Osteoblast (primary cell): ENCODE measurements at places on chromosomes 12 and 14. TPM values are rescaled to one million over a fixed set of nuclear protein-coding genes. Genes with fewer than 3 reads are reported as not detected.
A peak's percentile ranks its signal among the peaks of the same experiment; 100 is the strongest.

DNA sequence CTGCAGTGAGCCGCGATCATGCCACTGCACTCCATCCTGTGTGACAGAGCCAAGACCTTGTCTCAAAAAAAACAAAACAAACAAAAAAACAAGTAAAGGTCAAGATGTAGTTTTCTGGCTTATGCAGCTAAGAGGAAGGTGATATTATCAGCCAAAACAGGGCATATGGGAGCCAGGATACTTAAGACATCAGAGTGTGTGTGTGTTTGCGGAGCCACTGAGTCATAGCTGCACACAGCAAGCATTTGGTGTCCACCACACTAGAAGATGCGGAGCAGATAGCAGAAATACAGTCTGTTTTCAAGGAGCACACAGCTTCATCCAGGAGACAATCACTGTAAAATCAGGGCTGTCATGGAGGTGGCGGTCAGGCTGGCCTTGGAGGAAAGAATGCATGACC, 72.6 kb upstream of the REP15 start:
- no peak for DNase-seq
- H3K4me3 ChIP-seq, result no peak overlapping the region
- peaks cover 77% of the 10 kb centered on the region for H3K4me1 ChIP-seq
- H3K36me3 ChIP-seq, result no peaks in the 10 kb centered on the region
- no peaks in the 10 kb centered on the region for H3K27me3 ChIP-seq

DNA sequence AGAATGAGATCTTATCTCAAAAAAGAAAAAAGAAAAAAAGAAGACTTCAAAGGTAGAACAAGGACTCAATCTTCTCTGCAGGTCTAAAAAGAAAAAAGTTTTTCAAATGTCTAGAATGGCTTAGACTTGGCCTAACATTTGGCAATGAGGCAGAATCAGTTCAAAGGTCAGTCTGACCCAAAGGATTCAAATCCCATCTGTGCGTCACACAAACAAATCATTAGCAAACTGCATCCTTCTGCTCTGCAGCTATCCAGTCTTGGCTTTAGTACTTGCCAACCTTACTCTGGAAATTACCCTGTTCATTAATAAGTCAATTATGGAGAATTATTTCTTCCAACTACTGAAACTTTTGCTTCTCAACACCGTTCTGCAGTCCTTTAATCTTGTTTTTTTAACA, 3.1 kb downstream of the YAF2 start:
- no peak overlapping the region for H3K27ac ChIP-seq
- no peak for DNase-seq
- H3K27me3 ChIP-seq, result no peaks in the 10 kb centered on the region
- no peak overlapping the region for H3K4me3 ChIP-seq
- peaks cover 17% of the 10 kb centered on the region for H3K36me3 ChIP-seq
- peaks cover 29% of the 10 kb centered on the region for H3K4me1 ChIP-seq

DNA sequence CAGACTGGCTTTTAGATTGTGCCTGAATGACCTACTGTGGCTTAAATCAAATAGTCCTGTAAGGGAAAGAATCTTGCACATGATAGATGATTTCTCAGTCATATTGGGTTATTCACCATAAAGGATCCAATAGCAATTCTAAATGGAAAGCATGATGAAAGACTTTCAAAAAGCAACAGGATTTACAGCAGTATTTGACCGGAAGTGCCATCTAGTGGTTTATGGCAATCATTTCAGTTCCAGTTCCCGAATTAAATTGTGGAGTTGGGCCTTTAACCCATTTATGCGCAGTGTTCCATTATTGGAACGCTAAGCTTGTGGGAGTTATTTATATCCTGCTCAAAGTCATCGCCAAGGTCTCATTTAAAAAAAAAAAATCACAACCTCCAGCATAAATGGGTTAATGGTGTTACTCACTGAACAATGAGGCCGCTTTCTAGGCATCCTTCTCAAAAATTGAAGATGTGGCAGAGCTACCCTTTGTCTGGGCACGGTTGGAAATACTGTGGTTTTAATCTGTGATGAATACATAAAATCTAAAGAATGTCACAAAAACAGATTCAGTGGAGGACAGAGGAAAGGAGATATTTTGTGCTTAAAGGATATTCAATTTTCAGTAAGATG, 60.8 kb upstream of the REP15 start:
- no peak overlapping the region for H3K4me3 ChIP-seq
- peak overlapping the region; percentile 49 for H3K27ac ChIP-seq
- H3K36me3 ChIP-seq, result peaks cover 18% of the 10 kb centered on the region
- peaks cover 18% of the 10 kb centered on the region for H3K4me1 ChIP-seq
- no peaks in the 10 kb centered on the region for H3K27me3 ChIP-seq

GRCh38 chr14:39568809-39569538, 136.7 kb upstream of the FBXO33 start:
- no peak overlapping the region for H3K4me3 ChIP-seq
- H3K4me1 ChIP-seq, result no peaks in the 10 kb centered on the region
- no peak overlapping the region for H3K27ac ChIP-seq
- no peak for DNase-seq
- no peaks in the 10 kb centered on the region for H3K27me3 ChIP-seq
- no peaks in the 10 kb centered on the region for H3K36me3 ChIP-seq

- DNase-seq, result no peak
- H3K27ac ChIP-seq, result no peak overlapping the region
- no peak overlapping the region for H3K4me3 ChIP-seq
- H3K4me1 ChIP-seq, result no peaks in the 10 kb centered on the region
- H3K27me3 ChIP-seq, result no peaks in the 10 kb centered on the region
These were observed 79.1 kb upstream of the EEA1 start for GRCh38 chr12:93008044-93008778.

GRCh38 chr12:28711421-28711820, 437.7 kb upstream of the FAR2 start:
- H3K27me3 ChIP-seq, result no peaks in the 10 kb centered on the region
- peak; percentile 6 for DNase-seq
- no peaks in the 10 kb centered on the region for H3K36me3 ChIP-seq
- no peak overlapping the region for H3K27ac ChIP-seq

- no peak overlapping the region for H3K27ac ChIP-seq
- no peaks in the 10 kb centered on the region for H3K27me3 ChIP-seq
- H3K36me3 ChIP-seq, result no peaks in the 10 kb centered on the region
- H3K4me1 ChIP-seq, result no peaks in the 10 kb centered on the region
- no peak for DNase-seq
These were observed 273.9 kb upstream of the MIS18BP1 start for GRCh38 chr14:45526715-45527549.

DNA sequence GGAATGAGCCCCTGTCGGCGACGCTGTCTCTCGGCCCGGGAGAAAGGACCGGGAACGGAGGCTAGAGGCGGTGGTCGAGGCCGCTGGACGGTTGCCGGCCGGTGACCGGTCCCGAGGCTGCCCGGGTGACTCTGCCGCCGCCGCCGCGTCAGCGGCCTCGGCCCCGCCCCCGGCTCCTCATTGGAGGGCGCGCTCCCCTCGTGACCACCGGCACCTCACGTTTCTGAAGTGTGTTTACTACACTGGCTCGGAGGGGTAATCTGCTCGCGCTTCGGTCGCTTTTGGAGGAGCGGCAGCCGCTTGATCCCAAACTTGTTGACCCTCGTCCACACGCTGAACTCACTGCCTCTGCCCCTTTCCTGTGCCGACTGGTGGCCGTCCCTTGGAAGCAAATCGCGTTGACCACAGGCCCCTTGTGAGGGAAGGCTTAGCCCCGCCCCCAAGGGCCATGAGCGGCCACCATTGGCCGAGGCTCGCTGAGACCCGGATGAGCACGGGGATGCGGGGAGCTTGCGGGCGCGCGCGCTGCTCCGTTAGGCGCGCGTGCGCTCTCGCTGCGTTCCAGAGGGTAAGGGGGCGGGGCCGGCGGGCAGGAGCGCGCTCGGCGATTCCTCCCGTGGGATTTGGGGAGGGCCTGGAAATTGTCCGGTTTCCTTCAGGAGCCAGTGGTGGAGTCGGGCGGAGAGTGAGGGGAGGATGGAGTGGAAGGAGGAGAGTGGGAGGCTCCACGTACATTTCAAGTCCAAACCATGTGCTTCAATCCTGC, at the start of gene CRY1:
Gene CRY1, minus strand, starts transcription at position 133 of the 766 bp plus-strand sequence. CDS start 588 bp downstream, outside the sequence.
- DNase-seq, result peak; percentile 96
- H3K4me1 ChIP-seq, result peaks cover 18% of the 10 kb centered on the region
- no peaks in the 10 kb centered on the region for H3K36me3 ChIP-seq
- peak within 1 kb of the TSS; percentile 91 for H3K4me3 ChIP-seq

DNA sequence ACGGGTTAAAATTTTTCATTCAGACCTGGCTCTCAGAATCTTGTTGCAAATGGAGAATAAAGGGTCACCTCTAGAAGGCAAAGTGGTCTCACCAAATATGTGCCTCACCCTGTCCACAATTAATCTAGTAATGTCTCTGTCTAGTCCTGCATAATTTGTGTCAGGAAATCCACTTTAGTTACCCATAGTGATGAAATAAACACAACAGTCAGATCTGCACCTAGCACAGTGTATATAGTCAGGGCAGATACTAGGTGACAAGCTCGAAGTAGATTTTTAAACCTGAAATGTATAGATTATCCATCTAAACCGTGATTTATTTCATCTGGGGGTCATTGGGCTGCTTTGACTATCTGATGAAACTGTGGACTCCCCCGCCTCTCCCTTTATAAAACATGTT, 15.9 kb upstream of the FLVCR2 start:
- no peaks in the 10 kb centered on the region for H3K36me3 ChIP-seq
- H3K4me1 ChIP-seq, result peaks cover 3% of the 10 kb centered on the region
- H3K27me3 ChIP-seq, result peaks cover 20% of the 10 kb centered on the region
- no peak overlapping the region for H3K27ac ChIP-seq

DNA sequence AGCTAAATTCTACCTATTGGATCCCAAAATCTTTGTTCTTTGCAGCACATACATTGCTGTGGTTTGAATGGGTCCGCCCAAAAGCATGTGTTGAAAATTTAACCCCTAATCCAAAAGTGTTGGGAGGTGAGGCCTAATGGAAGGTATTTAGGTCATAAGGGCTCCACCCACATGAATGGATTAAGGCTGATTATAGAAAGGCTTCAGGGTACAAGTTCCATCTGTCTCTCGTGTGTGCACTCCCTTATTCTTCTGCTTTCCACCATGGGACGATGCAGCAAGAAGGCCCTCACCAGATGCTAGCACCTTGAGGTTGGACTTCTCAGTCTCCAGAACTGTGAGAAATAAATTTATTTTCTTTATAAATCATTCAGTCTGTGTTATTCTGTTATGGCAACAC, 190.9 kb downstream of the SOX5 start:
- H3K4me3 ChIP-seq, result no peak overlapping the region
- H3K27me3 ChIP-seq, result no peaks in the 10 kb centered on the region
- no peaks in the 10 kb centered on the region for H3K4me1 ChIP-seq
- H3K36me3 ChIP-seq, result no peaks in the 10 kb centered on the region
- DNase-seq, result no peak

DNA sequence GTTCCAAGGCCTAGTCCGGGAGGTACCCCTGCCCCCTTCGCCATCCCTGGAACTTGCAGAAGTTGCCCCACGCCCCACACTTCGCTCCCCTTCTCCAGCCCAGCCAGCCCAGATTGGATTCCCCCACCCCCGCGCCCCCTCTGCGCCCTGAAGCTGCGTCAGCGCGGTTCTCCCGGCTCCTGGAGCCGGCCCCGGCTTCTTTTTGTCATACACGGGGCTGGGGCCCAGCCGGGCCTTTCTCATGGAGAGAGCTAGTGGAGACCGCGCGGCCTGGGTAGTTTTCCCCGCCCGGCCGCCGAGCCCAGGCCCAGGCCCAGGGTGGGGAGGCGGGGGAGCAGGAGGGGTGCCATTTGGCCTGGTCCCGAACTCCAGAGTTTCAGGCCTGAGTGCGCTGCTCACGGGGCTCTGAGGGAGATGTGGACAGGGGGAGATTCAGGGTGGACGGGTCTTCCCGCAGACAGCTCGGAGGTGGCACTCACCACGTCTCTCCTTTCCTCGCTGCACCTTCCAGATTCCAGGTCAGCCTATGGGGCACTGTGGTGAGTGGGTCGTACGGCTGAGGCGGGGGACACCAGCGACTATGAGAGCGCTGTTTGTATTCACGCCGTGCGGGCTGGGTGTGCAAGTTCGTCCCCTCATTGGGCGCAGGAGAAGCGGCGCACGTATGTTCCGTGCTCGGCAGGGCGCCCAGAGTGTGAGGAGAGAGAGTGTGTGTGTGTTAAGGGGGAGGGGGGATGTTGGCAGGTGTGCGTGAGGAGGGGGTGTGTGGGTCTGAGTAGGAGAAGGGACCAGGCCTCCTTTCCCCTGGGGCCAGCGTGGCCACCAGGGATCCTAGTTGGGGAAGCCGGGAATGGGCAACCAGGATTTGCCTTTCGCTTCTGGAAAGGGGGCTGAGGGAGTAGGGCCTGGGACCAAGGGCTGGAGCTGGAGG, 785 bp upstream of the LHX5 start:
- no peak overlapping the region for H3K27ac ChIP-seq
- peak; percentile 73 for DNase-seq
- H3K4me3 ChIP-seq, result no peak overlapping the region
- no peaks in the 10 kb centered on the region for H3K36me3 ChIP-seq
- H3K4me1 ChIP-seq, result no peaks in the 10 kb centered on the region
- H3K27me3 ChIP-seq, result peaks cover 91% of the 10 kb centered on the region

- no peak overlapping the region for H3K27ac ChIP-seq
- H3K36me3 ChIP-seq, result no peaks in the 10 kb centered on the region
- no peaks in the 10 kb centered on the region for H3K4me1 ChIP-seq
- H3K4me3 ChIP-seq, result no peak overlapping the region
- peak; percentile 47 for DNase-seq
These were observed 100.8 kb downstream of the PPM1A start for GRCh38 chr14:60349663-60350365.

DNA sequence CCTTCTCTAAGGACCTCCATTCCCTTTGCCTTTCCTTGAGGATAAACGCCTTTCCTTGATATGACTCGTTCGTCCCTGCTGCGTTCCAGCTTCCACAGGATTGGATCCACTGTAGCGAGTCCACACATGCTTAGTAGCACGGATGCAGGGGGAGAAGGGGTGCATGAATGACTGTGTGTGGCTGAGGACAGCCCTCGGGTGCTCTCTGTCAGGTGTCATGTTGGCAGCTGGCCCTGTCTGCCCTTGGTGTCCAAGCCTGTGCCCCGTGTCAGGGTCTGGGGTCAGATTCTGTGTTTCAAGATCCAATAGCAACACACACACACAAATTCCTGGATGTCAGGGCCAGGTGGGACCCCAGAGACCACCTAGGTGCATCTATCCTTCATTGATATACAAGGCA, 17.5 kb upstream of the KRT80 start:
- H3K4me3 ChIP-seq, result no peak overlapping the region
- H3K27ac ChIP-seq, result no peak overlapping the region
- no peaks in the 10 kb centered on the region for H3K27me3 ChIP-seq

MDP1 gene
- 14.1 and 14.8 TPM in 2 replicates for total RNA-seq

ACVR1B gene
- 10.5 and 13.0 TPM in 2 replicates for total RNA-seq

SLC10A1 gene
- not detected in 2 replicates for total RNA-seq

TAS2R7 gene
- total RNA-seq, result not detected in 2 replicates

TMTC2 gene
- 2.1 and 2.5 TPM in 2 replicates for total RNA-seq

MEG3 gene
- 200 and 269 TPM in 2 replicates for total RNA-seq

FSCB gene
- not detected in 2 replicates for total RNA-seq

TSPAN11 gene
- 5.4 and 10.0 TPM in 2 replicates for total RNA-seq

IKBIP gene
- 47.4 and 57.8 TPM in 2 replicates for total RNA-seq
